ENCODE measurements at places on chromosomes 12 and 14. TPM values are rescaled to one million over a fixed set of nuclear protein-coding genes. Genes with fewer than 3 reads are reported as not detected.

Gene LPAR5
- total RNA-seq: not detected

Gene ZNF385A
- 2.3 TPM for total RNA-seq

Gene CCDC177
- total RNA-seq: not detected

Gene DHRS2
- not detected for total RNA-seq

Gene TSPAN19
- not detected for total RNA-seq

Gene PTGER2
- total RNA-seq: 30.0 TPM

Gene ART4
- total RNA-seq: not detected

Gene MFAP5
- total RNA-seq: 9.0 TPM

Gene LLPH
- total RNA-seq: 6.7 TPM

Gene GPR84
- not detected for total RNA-seq

Gene TROAP
- total RNA-seq: 0.51 TPM

Gene KLRC3
- not detected for total RNA-seq

Gene BHLHE41
- 2.3 TPM for total RNA-seq

Gene OR4K5
- total RNA-seq: not detected

Gene MDGA2
- not detected for total RNA-seq

Gene TPH2
- not detected for total RNA-seq

Gene FAM234B
- total RNA-seq: 6.7 TPM

Gene TAS2R42
- not detected for total RNA-seq

All from fibroblast of lung (primary cell).